ENCODE measurements at places on chromosomes 4 and X. TPM values are rescaled to one million over a fixed set of nuclear protein-coding genes. Genes with fewer than 3 reads are reported as not detected.

The GYPA gene
- total RNA-seq, result not detected

The IL9R gene
- not detected for total RNA-seq

The SSX1 gene
- total RNA-seq, result not detected

The ENPEP gene
- 0.32 TPM for total RNA-seq

The FGF2 gene
- total RNA-seq, result 176 TPM

The GCNA gene
- total RNA-seq, result 2.6 TPM

The GDPD2 gene
- not detected for total RNA-seq

The MTMR1 gene
- 30.2 TPM for total RNA-seq

The HHIP gene
- total RNA-seq, result 1.7 TPM

The APOOL gene
- total RNA-seq, result 7.7 TPM

The TTC29 gene
- total RNA-seq, result under 0.01 TPM

The CYSLTR1 gene
- total RNA-seq, result under 0.01 TPM

The REPS2 gene
- total RNA-seq, result 0.43 TPM

The ATP8A1 gene
- 0.97 TPM for total RNA-seq

The DDIT4L gene
- total RNA-seq, result 3.5 TPM

The PHKA1 gene
- 8.6 TPM for total RNA-seq

The IQCM gene
- not detected for total RNA-seq

The XAGE1B gene
- total RNA-seq, result 0.32 TPM

The IL13RA2 gene
- total RNA-seq, result 2.3 TPM

The NXF3 gene
- not detected for total RNA-seq

The GK gene
- total RNA-seq, result 15.1 TPM

The AWAT2 gene
- total RNA-seq, result not detected

The APBB2 gene
- total RNA-seq, result 96.3 TPM

The TMEM150C gene
- total RNA-seq, result 0.43 TPM

The BEX1 gene
- 2.2 TPM for total RNA-seq

The MAGEE2 gene
- not detected for total RNA-seq

The NHSL2 gene
- total RNA-seq, result 9.7 TPM

The LRIT3 gene
- total RNA-seq, result under 0.01 TPM

The FGFR3 gene
- total RNA-seq, result 0.86 TPM

The FAT1 gene
- total RNA-seq, result 454 TPM

The CENPU gene
- total RNA-seq, result 16.8 TPM

The DIPK2B gene
- not detected for total RNA-seq

Data from fibroblast of villous mesenchyme (primary cell).